ENCODE measurements at places on chromosomes 16 and 17.

- peak; percentile 59 for DNase-seq
Observed at GRCh38 chr17:50199803-50200456, 1.5 kb downstream of the COL1A1 start.

- DNase-seq = no peak
Observed at GRCh38 chr16:57799600-57800199, 2.6 kb downstream of the KIFC3 start.

GRCh38 chr17:9108146-9108545 lies 86.8 kb downstream of the NTN1 start:
- no peak for DNase-seq

GRCh38 chr16:1630450-1631213 lies 18.5 kb downstream of the CRAMP1 start:
- DNase-seq = no peak

- DNase-seq = no peak
Observed at GRCh38 chr17:11467639-11468038, 130.6 kb upstream of the DNAH9 start.

- DNase-seq = no peak
Observed at GRCh38 chr17:63420868-63421680, 25.0 kb downstream of the CYB561 start.

DNA sequence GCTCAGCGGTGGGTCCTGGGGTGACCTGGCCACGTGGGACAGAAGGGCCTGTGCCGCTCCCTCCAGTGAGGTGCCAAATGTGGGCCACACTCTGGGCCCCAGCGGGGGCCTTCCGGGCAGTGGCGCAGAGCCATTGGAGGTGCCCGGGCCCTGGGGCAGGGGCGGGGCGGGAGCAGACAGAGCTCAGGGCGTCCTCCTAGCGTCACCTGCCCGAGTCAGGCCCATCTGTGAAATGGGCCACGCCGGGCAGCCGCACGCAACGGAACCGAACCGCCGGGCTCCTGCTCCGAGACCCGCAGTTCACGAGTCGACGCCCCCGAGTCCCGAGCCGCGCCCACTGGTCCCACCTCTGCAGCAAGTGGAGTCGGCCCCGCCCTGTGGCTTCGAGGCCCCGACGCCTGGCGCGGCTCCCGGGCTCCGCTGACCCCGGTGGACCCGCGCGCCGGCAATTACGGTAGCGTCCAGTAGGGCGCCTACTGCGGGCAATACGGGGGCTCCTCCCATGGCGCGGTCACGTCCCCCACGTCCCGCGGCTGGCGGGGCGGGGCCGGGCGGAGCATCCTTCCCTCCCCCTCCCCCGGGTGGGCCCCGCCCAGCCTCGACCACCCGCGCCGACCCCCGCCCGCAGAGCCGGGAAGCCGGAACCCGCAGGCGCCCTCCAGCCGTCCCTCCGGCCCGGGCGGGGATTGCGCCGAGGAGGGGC lies 1.9 kb downstream of the SLC16A3 start:
- no peak for DNase-seq

DNA sequence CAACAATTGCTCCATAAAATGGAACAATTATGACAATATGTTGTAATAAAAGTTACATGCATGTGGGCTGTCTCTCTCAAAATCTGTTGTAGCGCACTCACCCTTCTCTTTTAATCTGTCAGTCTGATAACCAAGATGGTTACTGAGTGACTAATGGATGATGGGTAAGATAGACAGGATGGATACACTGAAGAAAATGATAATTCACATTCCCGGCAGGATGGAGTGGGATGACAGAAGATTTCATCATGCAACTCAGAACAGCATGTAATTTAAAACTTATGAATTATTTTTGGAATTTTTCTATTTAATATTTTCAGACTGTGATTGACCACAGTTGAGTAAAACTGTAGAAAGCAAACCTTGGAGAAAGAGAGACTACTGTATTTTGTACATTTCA lies 30.5 kb downstream of the CDH13 start:
- DNase-seq = no peak

DNA sequence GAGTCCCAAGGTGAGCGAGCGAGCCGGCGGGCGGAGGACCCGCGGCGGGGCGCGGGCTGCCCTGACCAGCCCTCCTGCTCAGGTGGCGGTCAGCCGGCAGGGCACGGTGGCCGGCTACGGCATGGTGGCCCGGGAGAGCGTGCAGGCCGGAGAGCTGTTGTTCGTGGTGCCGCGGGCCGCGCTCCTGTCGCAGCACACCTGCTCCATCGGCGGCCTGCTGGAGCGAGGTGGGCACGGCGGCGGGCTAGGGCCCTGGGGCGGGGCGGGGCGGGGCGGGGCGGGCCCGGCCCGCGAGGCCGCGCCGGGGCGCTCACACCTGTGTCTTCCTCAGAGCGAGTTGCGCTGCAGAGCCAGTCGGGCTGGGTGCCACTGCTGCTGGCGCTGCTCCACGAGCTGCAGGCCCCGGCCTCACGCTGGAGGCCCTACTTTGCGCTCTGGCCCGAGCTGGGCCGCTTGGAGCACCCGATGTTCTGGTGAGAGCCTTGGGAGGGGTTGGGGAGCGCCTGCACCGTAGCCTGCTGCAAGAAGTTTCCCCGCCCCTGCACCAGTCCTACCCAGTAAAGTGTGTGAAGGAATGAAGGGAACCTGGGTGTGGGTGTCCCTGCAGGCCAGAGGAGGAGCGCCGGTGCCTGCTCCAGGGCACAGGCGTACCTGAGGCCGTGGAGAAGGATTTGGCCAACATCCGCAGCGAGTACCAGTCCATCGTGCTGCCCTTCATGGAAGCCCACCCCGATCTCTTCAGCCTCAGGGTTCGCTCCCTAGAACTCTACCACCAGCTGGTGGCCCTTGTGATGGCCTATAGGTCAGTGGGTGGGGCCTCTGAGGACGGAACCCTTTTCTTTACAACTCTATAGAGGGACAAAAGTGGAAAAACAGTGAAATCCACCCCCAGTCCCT lies 802 bp downstream of the SETD6 start:
- peak; percentile 23 for DNase-seq

- DNase-seq = no peak
Observed at GRCh38 chr17:49635121-49635520, 42.8 kb downstream of the SPOP start.

DNA sequence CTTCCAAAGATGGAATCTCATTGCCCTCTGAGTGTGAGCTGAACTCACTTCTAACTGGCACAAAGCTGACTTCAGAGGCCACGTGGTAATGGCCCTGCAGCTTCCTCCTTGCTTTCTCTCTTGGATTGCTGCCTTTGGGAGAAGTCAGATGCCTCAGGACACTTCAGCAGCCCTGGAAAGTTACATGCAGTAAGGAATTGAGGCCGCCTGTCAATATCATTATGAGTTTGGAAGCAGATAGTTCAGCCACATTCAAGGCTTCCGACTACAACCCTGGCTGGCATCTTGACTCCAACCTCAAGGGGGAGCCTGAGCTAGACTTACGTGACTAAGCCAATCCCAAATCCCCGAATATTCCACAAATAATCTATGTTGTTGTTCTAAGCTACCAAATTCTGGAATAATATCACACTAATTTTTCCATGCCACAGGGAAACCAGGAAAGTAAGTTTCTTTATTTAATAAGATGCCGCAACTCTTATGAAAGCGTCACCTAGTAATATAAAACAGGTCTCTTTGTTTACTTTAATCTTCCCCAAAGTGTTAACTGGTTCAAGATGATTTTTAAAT lies 13.6 kb downstream of the CEP20 start:
- DNase-seq = no peak

DNA sequence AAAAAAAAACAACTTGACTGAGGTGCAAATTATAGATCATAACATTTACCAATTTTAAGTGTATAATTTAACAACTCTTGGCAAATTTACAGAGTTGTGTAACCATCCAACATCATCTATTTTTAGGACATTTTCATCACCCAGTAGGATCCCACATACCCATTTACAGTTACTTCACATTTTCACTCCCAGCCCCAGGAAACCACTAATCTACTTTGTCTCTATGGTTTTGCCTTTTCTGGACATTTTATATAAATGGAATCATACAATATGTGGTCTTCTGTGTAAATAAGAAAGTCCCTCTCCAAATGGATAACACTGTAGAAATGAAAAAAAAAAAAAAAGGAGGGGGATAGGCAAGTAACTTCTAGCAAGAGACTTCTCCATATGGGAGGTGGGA lies 26.1 kb upstream of the XYLT1 start:
- no peak for DNase-seq

DNA sequence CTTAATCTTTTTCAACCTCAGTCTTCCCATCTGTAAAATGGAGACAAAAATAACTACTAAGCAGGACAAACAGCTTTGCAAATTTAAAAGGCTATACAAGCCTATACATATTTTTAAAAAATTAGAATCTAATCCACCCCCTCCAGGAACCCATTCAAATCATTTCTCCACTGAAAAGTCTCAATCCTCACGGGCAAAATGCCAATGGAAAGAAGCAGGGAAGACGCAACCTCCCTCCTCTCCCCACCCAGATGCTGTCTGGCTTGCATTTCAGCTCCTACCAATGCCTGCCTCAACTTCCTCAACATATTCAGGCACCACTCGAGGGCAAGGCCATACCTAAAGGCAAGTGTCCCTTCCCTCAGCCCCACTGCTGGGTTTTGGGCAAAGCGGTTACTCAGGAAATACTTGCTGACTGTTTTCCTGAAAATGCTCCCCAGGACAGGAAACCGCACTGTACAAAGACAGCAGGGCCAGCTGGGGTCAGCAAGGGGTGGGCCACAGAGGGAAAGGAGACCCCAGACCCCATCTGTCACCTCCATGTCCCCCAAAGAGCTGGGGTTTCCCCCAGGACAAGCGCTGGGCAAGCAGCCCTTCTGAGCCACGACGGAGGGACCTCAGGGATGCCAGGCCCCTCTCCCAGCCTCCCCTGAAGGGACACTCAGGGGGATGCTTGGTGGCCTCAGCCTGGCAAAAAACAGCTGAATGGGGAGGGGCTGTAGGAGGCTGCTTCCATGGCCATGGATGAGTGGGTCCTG lies 47.7 kb upstream of the DOC2B start:
- DNase-seq = no peak

DNA sequence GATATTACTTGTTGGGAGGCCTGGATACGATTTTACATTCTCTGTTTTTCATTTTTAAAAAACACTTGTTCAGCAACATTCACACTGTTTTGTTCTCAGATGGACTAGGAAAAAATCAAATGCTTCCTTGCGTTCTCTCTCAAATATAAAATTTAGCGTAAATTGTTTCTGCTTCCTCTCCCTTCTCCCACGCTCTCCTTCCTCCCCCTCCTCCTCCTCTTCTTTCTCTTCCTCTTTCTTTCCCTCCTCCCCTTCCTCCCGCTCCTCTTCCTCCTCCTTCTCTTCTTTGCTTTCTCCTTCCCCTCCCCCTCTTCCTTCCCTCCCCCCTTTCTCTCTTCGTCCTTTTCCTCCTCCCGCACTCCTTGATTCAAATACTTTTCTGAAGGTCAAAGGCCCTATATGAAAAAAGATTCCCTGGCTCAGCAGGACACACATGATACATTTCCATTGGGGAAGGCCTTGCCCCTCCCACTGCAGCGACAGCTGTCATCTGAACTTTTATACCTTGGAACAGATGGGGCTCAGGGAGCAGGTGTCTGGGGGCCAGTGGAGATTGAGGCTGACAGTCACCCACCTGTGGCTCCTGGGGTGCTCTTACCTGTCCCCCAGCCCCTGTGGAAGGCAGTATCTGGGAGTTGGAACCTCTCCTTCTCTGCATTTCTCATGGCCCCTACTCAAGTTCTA lies 99.4 kb upstream of the SDK2 start:
- no peak for DNase-seq

DNA sequence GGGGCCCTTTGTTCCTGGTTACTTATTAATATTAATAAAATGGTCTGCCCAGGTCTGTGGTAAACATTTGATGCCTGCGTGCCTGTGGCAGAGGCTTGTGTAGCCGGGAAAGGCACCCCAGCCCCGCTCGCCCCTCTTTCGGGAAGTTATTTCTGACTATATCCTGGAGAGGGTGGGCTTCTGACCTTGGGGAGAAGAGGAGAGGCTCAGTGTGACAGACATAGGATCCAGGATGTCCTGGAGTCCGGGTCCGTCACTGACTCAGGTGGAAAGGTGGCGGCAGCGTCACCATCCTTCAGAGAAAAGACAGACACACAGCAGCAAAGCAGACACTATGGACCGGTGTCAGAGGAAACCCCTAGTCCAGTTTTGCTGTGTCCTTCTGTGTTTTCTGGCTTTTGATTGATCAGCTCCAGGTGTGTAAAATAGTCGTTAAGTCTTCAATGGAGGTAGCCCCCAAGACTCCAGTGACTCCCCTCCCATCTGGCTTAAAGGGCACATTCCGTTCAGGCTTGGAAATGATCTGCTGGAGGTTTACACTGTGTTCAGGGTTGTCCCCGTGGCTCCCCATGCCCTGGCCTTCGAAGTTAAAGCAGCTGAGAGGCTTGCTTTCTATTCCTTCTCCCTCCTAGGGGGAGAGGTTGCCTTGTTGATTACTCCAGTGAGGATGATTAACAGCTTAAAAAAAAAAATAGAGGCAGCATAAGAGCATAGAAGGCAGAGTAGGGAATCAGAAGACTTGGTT lies 81.6 kb downstream of the CCDC182 start:
- no peak for DNase-seq

DNA sequence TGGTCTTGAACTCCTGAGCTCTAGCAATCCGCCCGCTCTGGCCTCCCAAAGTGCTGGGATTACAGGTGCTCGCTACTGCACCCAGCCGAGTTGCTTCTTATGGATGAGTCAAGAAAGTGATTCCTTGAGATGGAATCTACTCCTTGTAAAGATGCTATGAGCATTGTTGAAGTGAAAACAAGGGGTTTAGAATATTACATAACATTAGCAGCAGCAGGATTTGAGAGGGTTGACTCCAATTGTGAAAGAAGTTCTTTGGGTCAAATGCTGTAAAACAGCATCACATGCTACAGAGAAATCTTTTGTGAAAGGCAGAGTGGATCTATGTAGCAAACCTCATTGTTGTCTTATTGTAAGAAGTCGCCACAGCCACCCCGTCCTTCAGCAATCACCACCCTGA lies 72.7 kb downstream of the NT5M start:
- DNase-seq = no peak

DNA sequence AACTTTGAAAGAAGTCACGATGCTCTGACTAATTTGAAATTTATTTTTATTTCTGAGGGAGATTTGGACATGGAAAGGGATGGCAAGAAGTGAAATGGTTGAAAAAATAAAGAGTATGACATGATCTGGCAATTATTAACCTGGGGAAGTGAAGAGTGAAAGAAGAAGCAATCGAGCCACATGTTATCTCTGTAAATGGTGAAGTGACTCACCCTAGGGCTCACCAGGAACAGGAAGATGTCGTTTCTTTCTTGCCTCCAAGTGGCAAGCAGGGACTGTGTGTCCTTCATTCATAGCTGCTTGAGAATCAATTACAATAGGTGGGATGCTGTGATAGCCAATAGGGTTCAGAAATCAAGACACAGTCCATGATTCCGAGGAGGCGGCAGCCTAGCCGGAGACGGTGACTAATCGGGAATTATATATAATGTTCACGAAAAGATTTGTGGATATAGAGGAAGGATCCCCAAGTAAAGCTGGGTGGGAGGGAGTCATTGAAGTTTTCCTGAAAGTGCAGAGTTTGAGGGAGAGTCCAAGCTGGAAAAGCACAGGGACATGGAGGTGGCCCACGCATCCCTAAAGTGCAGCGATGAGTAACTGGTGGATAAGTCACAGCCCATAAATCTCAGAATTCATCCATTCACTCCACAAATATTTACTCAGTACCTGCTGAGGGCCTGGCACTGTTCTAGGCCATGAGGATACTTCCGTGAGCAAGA lies 18.2 kb upstream of the KRT20 start:
- no peak for DNase-seq

GRCh38 chr16:14608111-14608566 lies 21.9 kb downstream of the PARN start:
- DNase-seq = no peak

- DNase-seq = no peak
Observed at GRCh38 chr16:20899071-20899470, 1.1 kb downstream of the DCUN1D3 start.

GRCh38 chr16:47028767-47029377 lies 55.4 kb upstream of the DNAJA2 start:
- DNase-seq = no peak
